ENCODE measurements at places on chromosomes 11 and 22.

DNA sequence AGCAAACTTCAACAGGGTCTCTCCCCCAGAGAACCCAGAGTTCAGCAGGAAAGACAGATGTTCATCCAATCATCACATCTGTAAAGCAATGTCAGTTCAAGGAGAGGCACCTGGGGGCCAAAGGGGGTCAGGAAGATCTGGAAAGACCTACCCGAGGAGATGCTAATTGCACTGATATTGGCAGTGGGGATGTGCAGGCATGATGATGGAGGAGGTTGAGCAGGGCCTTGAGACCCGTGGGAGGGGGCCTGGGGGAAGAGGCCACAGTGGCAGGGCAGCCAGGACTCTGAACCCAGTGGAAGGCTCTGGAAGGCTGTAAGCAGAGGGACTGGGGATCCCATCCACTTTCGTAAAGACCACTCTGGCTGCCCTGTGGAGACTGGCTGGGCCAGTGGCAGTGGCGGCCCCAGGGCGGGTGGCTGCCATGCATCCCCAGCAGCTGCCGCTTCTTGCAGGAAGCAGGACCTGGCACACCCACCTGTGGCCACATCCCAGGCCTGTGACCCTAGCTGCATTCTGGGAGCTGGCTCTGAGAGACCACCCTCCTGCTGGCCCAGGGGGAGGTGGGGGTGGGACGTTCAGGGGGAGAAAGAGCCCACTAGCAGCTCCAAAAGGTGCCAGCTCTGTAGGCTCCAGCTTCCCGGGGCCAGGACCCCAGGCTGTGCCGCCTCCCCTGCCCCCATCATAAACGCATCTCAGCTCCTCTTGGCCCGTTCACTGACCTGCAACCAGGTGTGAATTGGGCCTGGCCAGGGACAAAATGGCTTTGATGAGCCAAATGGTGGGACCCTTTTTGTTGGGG, 59.9 kb upstream of the FGF3 start:
- DNase-seq: no peak

DNA sequence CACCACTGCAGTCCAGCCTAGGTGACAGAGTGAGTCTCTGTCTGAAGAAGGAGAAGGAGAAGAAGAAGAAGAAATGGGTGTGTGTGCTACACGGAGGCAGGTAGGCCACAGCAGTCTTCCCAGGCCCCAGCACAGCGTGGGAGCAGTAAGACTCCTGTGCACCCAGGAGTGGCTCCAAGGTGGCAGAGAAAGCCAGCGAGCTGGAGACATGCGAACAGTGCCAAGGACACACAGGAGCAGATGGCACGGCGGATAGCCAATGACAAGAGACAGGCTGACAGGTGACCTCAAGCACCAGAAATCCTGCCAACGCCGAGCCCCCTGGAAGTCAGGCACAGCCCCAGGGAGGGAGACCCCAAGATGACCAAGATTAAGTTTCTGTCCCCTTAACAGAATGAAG, 9.0 kb upstream of the SCGB1A1 start:
- DNase-seq: no peak

GRCh38 chr11:119258983-119259382, 52.8 kb downstream of the CBL start:
- no peak for DNase-seq

GRCh38 chr22:34281738-34282137, 361.5 kb upstream of the LARGE1 start:
- no peak for DNase-seq

GRCh38 chr22:44026630-44027511, 2.8 kb downstream of the PARVB start:
- peak; percentile 92 for DNase-seq

DNA sequence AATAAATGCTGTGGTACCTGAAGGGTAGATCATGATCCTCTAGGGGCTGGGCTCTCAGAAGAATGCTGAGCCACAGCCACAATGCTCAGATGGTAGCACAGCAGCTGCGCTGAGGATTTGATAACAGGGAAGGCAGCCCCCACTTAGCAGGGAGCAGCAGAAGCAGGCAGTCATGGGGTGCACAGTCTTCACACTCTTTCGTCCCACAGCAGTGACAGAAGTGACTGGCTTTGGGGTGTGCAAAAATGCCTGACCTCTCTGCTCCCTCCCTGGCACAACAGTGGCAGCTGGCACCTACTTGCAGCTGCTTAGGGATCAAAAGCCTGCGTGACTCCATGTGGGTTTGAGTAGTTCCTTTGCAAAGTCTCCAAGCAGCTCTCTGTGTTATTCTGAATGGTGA, 1349.8 kb upstream of the RAG2 start:
- DNase-seq: no peak

DNA sequence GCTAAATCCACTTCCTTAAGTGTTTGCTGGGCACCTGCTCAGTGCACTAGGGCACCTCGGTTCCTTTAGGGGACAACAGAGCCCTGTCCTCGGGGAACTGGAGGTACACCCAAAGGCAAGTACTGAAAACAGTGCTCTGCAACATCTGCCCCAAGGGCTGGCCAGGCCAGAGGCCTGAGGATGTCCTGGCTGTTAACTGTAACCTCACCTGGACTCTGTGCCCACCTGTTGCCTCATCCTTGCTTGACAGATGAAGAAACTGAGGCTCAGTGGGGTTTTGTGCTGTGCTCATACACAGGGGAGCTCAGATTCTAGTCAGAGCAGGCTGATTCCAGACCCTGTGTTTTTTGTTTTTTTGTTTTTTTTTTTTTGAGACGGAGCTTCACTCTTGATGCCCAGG, 2.6 kb downstream of the SEC14L4 start:
- DNase-seq: no peak

DNA sequence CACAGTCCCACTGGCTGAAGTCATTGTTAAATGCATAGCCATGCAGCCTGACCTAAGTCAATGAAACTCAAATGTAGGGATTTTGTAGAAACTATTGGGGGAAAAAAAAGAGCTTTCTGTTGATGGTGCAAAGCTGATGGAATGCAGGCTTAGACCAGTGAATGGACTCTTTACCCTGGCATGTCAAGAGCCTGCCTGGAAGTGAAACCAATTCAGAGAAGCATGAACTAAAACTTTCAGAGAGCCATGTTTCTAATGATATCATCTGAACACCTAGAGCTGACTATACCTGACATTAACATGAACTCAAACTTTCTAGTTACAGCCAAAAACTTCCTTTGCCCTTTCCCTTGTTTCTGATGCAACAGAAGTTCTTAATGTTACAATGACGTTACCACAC, 89.0 kb downstream of the APIP start:
- DNase-seq: no peak
